ENCODE measurements at places on chromosomes 5 and 9.

DNA sequence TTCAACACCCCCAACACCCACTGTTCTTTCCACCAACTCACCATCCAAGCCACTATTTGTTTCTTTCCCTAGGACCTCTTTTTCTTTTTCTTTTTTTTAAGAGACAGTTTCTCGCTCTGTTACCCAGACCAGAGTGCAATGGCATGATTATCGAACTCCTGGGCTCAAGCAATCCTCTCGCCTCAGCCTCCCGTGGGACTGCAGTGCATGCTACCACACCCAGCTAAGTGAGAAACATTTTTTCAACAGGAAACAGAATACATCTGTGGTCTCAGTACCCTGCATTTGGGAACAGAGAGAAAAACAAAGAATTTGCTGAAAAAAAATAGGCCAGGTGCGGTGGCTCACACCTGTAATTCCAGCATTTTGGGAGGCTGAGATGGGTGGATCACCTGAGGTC lies 24.6 kb downstream of the B4GALT1 start:
- DNase-seq: no peak

GRCh38 chr9:127776924-127777289 lies 1.6 kb downstream of the SH2D3C start:
- no peak for DNase-seq

GRCh38 chr9:7320841-7321240 lies 478.7 kb downstream of the DMAC1 start:
- DNase-seq: no peak

- DNase-seq: no peak
Observed at GRCh38 chr5:106877881-106878280, 792.9 kb downstream of the EFNA5 start.

GRCh38 chr9:124206391-124206790 lies 51.4 kb upstream of the NEK6 start:
- DNase-seq: no peak

Measured in activated T-cell treated with anti-CD3 and anti-CD28 coated beads, Interleukin-2, amount 50 U/mL, for 1 hour (primary cell).